ENCODE measurements at places on chromosomes 5 and 9.

DNA sequence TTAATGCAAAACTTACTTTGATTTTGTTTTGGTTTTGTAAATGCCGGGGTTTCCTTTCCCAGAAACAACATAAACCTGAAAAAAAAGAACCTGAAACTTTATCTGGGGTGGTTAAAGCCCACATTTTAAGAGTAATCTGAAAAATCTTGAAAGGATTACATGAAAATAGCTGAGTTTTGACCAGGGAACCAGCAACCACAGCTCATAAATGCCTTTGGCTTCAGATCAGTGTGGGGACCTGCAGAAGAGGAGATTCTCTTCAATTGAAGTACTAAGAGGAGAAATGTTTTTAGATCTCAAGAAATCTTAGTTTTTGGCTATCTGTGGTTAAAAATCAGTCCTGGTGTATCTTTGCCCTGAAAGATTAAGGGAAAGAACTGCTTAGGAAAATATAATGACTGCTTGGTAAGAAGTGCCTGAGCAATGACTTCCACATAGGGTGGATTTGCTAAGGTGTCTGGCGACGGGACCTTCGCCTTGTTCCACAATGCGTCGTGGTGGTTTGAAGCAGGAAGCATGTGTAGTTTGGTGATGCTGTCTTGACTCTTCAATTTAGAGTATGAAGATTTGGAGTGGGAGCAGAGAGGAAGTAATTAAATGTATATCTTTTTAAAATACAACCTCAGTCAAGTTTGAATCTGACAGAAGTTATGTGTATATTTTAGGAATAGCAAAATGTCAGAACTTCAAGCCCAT lies 186.5 kb downstream of the MAN2A1 start:
- DNase-seq: no peak

DNA sequence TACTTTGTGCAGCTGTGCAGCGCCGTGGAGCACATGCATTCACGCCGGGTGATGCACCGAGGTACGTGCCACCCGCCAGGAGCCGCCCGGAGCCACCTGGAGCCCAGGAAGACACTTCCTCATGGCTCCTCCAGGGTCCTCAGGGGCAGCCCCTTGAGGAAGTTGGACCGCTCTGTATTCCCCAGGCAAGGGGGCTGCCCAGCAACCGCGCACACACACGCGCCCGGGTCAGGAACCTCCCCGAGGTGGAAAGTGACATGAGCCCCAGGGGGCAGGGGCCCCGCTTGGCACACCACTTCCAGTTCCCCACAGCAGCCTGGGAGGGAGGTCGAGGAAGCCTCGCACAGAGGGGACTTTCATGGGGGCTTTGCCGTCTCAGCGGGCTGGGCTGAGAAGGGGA lies 68.6 kb downstream of the NEK6 start:
- no peak for DNase-seq

- DNase-seq: no peak
These were observed 291.9 kb downstream of the ARL15 start for GRCh38 chr5:54018438-54018837.

DNA sequence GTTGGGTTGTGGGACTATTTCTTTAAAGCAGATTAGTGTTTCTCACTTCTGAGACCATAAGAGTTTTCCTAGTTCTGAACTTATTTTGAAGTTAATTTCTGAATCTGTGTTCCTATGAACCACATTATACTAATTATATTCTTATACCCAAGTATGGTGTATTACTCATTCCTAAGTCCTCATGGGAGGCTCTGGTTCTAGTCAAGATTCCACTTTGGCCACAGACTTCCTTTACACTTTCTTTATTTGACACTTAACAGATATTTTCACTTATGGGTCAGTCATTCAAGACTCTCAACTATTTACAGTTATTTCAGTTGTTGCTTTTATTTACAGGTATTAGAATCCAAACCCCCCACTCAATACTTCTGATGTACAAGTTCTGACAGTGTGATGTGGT lies 937.2 kb upstream of the TYRP1 start:
- DNase-seq: no peak

DNA sequence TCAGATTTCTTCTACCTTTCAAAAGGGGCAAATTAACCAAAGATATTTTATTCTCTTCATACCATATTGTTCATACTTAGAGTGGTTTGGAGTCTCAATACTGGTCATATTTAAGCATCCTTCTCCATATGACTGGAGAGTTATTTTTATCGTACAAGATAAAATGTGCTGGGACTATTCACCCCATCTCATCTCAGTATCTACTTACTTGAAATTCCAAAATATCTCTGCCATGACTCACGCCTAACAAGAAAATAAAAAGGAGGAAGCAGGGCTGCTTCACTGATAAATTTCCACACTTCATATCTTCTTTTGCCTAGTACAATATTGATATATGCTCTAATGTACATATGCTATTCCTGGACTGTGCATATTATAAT lies 277.9 kb upstream of the CDH9 start:
- no peak for DNase-seq

DNA sequence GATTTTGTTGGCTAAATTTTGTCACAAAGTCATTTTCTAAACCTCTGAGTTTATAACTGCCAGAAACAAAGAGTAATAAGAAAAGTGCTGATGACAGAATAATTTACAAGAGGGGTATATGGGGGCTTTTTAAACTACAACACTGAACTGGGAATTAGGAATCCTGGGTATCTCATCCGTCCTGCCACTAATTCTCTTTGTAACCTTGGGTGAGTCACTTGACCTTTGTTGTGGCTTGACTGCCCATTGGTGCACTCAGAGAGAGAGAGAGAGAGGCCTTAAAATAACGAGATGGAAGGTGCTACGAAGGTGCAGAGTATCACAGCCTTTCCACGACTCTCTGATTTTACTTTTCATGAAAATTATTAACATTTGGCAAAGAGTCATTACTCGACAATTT lies 130.3 kb upstream of the CNTLN start:
- DNase-seq: no peak

DNA sequence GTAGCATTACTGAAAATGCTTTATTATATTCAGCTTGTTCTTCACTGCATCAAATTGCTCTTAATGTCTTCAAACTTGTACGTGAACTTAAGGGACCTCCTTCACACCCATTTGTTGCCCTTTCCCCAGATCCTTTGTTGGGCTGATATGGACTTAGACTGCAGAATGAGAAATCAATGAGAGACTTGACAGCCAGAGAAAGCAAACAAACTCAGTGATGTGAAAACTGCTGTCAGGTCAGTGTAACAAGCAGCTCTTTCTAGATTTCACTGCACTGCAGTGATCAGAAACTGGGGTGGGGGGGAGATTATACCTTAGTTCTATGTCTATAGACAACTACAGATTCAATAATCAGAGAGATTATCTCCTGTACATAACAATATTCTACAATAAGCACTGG lies 491.0 kb upstream of the DAP start:
- no peak for DNase-seq

GRCh38 chr5:78487846-78488245 lies 127.4 kb downstream of the SCAMP1 start:
- no peak for DNase-seq

DNA sequence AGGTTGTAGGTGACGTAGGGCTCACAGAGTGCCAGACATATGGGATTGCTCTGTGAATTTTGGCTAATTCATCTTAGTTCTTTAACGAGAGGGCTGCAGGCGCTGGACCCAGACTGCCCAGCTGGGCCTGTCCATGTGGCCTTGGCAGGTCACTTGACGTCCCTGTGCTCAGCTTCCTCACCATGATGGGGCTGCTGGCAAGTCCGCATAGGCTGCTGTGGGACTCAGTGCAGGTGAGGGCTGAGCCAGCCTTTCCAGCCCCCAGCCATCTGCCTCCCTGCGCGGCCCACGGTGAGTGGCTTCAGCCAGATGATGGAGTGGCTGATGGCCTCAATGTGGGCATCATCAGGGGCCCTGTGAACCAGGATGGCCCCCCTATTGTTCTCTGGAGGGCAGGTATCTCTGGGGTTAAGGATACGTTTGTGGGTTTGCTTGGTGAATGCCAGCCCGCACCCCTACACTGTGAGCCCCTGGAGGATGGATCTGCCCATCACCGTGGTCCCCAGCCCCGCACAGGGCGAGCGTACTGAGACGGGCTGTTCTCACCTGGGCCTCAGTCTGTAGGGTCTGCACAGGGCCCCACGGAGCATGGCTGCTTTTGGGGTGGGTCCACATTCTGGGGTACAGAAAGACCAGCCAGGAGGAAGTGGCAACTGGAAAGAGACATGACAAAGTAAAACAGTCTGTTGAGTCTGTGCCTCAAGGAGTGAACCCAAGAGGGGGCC lies 3.7 kb downstream of the CARD19 start:
- DNase-seq: no peak

DNA sequence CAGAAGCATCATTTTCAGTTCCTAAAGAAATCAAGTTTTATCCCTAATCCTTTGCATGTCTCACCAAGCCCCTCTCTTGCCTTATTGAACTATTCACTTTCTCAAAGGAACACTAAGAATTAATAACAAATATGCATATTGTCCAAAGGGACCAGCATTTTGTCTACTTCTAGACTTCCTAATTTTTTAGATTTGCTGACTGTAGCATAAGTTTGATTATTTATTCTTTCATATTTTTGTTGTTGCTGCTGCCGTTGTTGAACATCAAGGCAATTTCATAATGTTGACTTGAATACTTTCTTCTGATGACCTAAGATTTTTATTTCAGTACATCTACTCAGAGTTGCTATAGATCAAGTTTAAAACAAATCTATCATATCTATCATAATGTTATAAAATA lies 111.2 kb upstream of the HAPLN1 start:
- no peak for DNase-seq

GRCh38 chr9:134565316-134565915 lies 76.2 kb upstream of the COL5A1 start:
- DNase-seq: no peak

GRCh38 chr5:42302186-42302585 lies 121.1 kb upstream of the GHR start:
- no peak for DNase-seq

DNA sequence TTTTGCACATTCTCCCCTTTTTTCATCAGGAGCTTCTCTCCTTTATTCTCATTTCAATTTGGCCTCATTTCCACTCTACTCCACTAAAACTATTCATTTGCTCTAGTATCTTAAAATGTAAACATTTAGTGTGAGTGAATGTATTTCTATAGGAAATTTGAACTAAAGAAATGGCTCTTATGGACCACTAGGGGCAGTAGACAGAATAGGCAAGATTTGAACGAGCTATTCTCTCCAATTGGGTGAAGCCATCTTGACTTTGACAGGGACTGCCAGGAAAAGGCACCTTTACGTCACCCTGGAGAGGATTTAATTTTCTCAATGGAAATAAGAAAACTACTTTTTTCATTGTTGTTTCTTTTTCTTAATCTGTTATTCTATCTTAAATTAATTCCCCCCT lies 666.3 kb downstream of the DNAH5 start:
- no peak for DNase-seq
